ENCODE measurements at places on chromosomes 4 and X. TPM values are rescaled to one million over a fixed set of nuclear protein-coding genes. Genes with fewer than 3 reads are reported as not detected.

SSX4 gene
- not detected for total RNA-seq

DDX3X gene
- total RNA-seq: 116 TPM

POU3F4 gene
- total RNA-seq: 0.82 TPM

TRPC5OS gene
- total RNA-seq: 0.33 TPM

HTT gene
- 20.3 TPM for total RNA-seq

SCLT1 gene
- total RNA-seq: 20.1 TPM

NR0B1 gene
- total RNA-seq: not detected

FREM3 gene
- total RNA-seq: not detected

TBX22 gene
- total RNA-seq: 0.48 TPM

GSTCD gene
- total RNA-seq: 11.2 TPM

DUX4 gene
- total RNA-seq: not detected

REELD1 gene
- not detected for total RNA-seq

SPANXN3 gene
- total RNA-seq: not detected

DCAF8L2 gene
- 9.0 TPM for total RNA-seq

RENBP gene
- not detected for total RNA-seq

DKK2 gene
- 0.87 TPM for total RNA-seq

MAGEB2 gene
- total RNA-seq: 0.46 TPM

ALB gene
- total RNA-seq: not detected

LCORL gene
- 12.1 TPM for total RNA-seq

RPS6KA6 gene
- total RNA-seq: 3.1 TPM

NPY2R gene
- total RNA-seq: not detected

GDPD2 gene
- total RNA-seq: not detected

RNF212 gene
- not detected for total RNA-seq

UGT2B11 gene
- total RNA-seq: not detected

KDR gene
- total RNA-seq: not detected

UGT2A2 gene
- total RNA-seq: not detected

ACOT9 gene
- total RNA-seq: 47.0 TPM
